GF-D8 (cell line): ENCODE measurements at places on chromosomes 1 and 21.

- no peak for DNase-seq
These were observed 1166.7 kb downstream of the NCAM2 start for GRCh38 chr21:22164912-22165311.

DNA sequence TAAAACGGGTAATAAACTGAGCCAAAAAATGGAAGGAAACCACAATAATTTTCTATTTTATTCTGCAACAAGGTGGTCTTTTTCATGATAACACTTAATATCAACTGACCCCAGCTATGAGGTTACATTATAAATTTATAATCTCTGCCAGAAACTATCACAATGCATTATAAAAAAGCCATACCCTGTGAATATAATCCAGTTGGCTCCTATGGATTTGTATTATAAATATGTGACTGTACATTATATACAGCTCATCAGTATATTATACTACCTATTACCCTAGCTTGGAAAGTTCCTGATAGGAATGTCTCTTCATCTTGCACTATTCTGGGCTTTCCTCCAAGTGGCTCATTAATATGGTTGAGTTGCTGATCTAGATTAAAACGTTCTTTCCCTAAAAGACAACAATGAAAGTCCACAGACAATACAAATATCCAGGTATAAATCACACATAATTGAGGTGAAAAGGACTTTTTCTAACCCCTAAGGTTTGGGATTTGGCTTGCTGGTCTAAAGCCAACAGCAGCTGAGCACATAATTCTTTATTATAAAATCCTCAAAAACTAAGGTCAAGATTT lies 487.7 kb downstream of the TTLL7 start:
- DNase-seq = no peak

DNA sequence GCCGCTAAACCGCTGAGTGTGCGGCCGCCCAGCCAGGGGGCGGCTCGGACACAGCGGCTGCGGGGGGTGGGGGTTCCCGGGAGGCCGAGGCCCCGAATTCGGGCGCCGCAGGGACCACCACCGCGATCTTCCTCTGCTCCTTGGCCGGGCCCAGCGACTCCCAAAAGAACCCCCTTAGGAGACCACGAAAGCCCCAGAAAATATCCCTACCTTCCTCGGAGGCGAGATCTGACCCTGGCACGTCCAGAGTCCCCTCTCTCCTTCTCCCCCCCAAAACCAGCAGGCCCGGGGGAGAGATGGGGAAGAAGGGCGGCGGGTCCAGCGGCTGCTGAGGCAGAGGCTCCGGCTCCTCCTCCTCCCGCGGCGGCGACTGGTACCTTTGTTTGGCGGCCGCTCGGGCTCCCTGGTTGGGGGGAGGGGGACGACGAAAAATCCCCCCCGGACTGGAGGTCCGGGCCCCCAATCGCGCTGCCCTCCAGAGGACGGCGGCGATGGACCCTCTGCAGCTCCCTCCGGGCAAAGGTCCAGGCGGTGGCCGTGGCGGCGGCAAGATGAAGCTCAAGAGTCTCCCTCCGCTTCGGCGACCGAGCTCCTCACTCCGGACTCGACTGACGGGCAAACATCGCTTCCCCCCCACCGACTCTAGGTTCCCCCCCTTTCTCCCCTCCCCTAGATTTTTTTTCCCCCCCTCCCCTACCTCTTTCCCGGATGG lies at the start of gene ARID4B:
ARID4B (minus strand) TSS at position 621 of the 712 bp plus-strand sequence. CDS start 1,260 bp downstream, outside the sequence.
- DNase-seq = no peak

- no peak for DNase-seq
These were observed 46.1 kb downstream of the APP start for GRCh38 chr21:26124421-26124833.

GRCh38 chr1:109762039-109762585 lies 1.6 kb downstream of the EPS8L3 start:
- DNase-seq = no peak

GRCh38 chr1:100360790-100361510 lies 8.6 kb downstream of the CDC14A start:
- no peak for DNase-seq

DNA sequence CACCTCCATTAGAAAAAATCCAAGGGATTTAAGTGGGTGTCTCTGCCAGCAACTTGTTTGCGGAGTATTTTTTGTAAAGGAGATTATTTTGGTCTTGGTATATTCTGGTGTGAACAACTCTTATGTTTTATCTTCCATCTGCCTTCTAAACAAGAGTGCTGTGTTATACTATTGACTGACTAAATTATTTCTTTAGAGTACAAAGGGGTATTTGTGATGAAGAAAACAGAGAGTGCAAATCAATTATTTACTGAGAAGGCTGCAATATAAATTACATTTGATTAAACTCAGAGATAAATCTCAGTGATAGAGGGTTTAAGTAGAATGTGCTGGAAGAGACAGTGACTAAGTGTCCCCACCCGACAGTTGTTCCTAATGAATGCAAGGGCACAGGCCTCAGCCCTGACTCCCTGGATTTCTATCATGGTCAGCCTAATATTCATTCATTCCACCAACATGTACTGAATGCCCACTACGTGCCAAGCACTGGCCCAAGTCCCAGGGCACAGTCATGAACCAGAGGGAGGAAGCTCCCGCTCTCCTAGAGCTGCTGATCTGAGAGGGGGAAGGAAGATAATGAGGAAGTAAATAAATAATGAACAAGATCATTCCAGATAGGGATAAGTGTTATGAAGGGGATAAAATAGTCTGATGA lies 196.9 kb upstream of the C8B start:
- DNase-seq = no peak

DNA sequence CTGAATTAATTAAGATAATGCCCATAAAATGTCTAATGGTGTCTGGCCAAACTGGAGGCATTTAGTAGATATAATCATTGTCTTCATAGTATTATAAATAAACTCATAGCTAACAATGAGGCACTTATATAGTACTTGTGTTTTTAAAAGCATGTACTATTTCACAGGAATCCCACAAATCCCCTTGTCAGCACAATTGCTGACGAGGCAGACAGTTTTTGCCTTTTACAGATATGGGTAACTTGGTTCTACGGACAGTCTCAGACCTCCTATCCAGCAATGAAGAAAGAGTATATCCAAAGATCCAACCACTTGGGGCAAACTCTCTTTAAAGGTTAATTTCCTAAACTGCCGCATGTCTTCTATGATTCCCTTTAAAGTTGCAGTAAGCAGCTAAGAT lies 73.7 kb downstream of the ATP1B1 start:
- DNase-seq = no peak

GRCh38 chr1:55507578-55507931 lies 292.4 kb upstream of the USP24 start:
- no peak for DNase-seq
